ENCODE measurements at places on chromosomes 13 and 19. TPM values are rescaled to one million over a fixed set of nuclear protein-coding genes. Genes with fewer than 3 reads are reported as not detected.
A peak's percentile ranks its signal among the peaks of the same experiment; 100 is the strongest.

DNA sequence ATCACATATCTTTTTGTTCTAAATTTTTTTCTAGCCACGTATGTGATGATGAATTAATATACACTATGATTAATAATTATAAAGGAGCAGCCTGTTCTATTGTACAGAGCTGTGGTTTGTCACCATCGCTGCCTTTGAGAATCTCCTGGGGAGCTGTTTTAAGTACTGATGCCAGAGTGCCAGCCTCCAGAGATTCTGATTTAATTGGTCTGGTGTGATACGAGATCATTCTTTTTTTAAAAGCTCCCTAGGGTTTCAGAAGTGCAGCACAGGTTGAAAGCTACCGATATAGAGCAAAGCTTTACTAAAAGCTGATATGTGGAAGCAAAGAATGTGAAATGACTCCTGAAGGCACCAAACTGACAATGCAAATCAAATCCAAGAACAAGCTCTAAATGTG is 314.7 kb downstream of the ITGBL1 start:
- no peaks in the 10 kb centered on the region for H3K27me3 ChIP-seq
- no peak overlapping the region for H3K27ac ChIP-seq
- DNase-seq, result no peak
- H3K36me3 ChIP-seq, result no peaks in the 10 kb centered on the region
- H3K4me3 ChIP-seq, result no peak overlapping the region

- no peak overlapping the region for H3K27ac ChIP-seq
- H3K27me3 ChIP-seq, result no peaks in the 10 kb centered on the region
- peaks cover 15% of the 10 kb centered on the region for H3K4me1 ChIP-seq
- no peaks in the 10 kb centered on the region for H3K36me3 ChIP-seq
Measured at GRCh38 chr13:40476175-40476958, 190.1 kb downstream of the FOXO1 start.

GRCh38 chr19:47860602-47861297 is 1.7 kb downstream of the TPRX2 start:
- H3K27me3 ChIP-seq, result no peaks in the 10 kb centered on the region
- H3K27ac ChIP-seq, result no peak overlapping the region
- no peak for DNase-seq

DNA sequence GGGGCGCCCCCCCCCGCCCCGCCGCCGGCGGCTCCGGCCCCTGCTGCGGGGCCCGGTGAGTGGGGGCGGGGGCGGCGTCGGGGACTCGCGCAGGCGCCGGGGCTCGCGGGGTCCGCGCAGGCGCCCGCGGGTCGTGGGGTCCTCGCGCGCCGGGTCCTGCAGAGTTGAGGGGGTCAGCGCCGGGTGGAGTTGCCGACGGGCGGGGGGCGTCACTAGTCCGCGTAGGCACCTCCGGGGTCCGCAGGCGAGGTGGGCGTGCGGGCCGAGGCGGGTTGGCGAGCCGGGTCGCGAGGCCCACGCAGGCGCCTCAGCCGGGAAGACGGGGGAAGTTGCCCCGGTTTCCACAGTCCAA is 365 bp downstream of the PPP6R1 start:
- peak; percentile 71 for DNase-seq
- H3K4me3 ChIP-seq, result peak overlapping the region; percentile 82
- H3K36me3 ChIP-seq, result no peaks in the 10 kb centered on the region
- H3K27me3 ChIP-seq, result no peaks in the 10 kb centered on the region
- peaks cover 44% of the 10 kb centered on the region for H3K4me1 ChIP-seq
- H3K27ac ChIP-seq, result peak overlapping the region; percentile 91

GRCh38 chr13:24684600-24684998 is 4.4 kb downstream of the ATP12A start:
- H3K4me1 ChIP-seq, result peaks cover 35% of the 10 kb centered on the region
- H3K27ac ChIP-seq, result no peak overlapping the region
- H3K36me3 ChIP-seq, result no peaks in the 10 kb centered on the region

DNA sequence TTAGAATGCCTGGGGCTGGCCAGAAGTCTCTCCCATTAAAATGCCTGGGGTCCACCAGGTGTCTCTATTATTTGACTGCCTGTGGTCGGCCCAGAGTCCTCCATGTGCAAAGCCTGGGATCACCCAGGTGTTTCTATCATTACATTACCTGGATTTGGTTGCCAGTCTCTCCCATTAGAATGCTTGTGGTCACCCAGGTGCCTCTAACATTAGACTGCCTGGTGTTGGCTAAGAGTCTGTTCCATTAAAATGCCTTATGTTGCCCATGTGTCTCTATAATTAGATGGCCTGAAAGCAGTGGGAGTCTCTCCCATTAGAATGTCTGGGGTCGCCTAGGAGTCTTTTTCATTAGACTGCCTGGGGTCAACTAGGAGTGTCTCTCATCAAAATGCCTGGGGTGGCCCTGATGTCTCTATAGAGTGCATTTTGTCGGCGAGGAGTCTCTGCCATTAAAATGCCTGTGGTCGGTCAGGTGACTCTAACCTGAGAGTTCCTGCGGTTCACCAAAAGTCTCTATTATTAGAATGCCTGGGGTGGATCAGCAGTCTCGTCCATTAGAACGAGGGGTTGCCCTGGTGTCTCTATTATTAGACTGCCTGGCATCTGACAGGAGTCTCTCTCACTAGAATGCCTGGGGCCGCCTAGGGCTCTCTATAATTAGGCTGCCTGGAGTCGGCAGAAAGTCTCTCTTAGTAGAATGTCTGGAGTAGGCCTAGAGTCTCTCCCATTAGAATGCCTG is 1540.5 kb downstream of the UQCRFS1 start:
- DNase-seq, result no peak
- H3K4me1 ChIP-seq, result no peaks in the 10 kb centered on the region
- no peaks in the 10 kb centered on the region for H3K27me3 ChIP-seq

GRCh38 chr19:48190288-48190884 is 19.9 kb downstream of the ZSWIM9 start:
- H3K27ac ChIP-seq, result no peak overlapping the region
- no peaks in the 10 kb centered on the region for H3K27me3 ChIP-seq
- no peak overlapping the region for H3K4me3 ChIP-seq
- peak; percentile 39 for DNase-seq
- H3K4me1 ChIP-seq, result no peaks in the 10 kb centered on the region
- peaks cover 3% of the 10 kb centered on the region for H3K36me3 ChIP-seq

DNA sequence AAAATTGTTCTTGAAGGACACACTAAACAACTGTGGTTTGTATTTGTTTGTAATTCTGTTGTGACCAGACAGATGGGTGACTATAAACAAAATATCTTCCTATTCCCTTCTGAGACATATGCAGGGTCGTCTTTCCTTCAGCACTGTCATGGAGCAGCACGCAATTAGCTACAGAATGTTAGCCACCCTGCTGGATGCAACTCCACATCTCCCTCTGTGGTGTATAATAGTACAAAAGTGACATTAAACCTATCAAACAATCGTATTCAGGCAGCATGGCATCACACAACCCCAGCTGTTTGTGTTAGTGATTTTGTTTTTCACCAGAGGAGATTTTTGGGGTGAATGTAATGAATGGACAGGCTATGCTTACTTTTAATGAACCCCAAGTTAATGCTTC is 146.2 kb downstream of the GPC6 start:
- DNase-seq, result no peak
- no peaks in the 10 kb centered on the region for H3K4me1 ChIP-seq
- H3K36me3 ChIP-seq, result no peaks in the 10 kb centered on the region
- no peak overlapping the region for H3K27ac ChIP-seq

GRCh38 chr19:1265615-1266128 is 3.5 kb upstream of the CIRBP start:
- DNase-seq, result peak; percentile 45
- peak overlapping the region; percentile 62 for H3K4me3 ChIP-seq
- H3K4me1 ChIP-seq, result peaks cover 59% of the 10 kb centered on the region
- no peaks in the 10 kb centered on the region for H3K36me3 ChIP-seq
- peak overlapping the region; percentile 73 for H3K27ac ChIP-seq

- no peak overlapping the region for H3K4me3 ChIP-seq
- no peak for DNase-seq
- H3K27ac ChIP-seq, result no peak overlapping the region
Measured at GRCh38 chr13:28268800-28269223, 130.5 kb downstream of the PAN3 start.

DNA sequence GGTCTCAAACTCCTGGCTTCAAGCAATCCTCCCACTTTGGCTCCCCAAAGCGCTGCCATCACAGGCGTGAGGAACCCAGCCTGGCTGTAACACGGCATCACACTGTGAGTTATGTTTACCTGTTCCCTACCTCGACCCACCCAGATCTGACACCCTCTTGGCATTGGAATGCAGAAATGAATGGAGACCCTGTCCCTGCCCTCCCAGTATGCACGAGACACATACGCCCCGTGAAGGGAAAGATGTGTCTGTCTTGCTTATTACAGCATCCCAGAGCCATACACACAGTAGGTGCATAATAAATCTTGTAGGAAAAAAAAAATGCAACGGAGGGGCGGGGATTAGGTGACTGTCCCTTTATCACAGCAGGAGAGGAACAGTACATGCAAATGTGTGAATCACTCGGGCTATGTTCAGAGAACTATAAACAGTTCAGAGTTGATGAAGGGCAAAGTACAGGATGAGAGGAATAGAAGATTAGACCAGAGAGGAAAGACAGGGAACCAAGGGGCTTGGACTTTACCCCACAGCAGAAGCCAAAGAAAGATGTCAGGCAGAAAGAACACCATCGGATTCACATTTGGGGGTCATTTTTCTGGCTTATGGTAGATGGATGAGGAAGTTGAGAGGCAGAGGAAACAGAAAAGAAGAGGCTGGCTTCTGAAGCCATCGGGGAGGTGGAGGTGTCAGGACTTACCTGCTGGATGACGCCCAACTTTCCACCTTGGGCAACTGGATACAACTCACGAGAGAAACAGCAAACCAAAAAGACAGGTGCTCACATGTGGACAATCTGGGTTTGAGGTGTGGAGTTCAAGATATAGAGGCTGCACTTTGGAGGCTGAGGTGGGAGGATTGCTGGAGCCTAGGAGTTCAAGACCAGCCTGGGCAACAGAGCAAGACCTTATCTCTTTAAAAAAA is 94.3 kb downstream of the INSR start:
- no peak overlapping the region for H3K27ac ChIP-seq
- DNase-seq, result no peak
- H3K4me3 ChIP-seq, result no peak overlapping the region
- H3K27me3 ChIP-seq, result peaks cover 6% of the 10 kb centered on the region
- H3K4me1 ChIP-seq, result peaks cover 16% of the 10 kb centered on the region

GRCh38 chr19:16429066-16429758 is 42.6 kb downstream of the EPS15L1 start:
- DNase-seq, result no peak
- no peak overlapping the region for H3K27ac ChIP-seq
- H3K36me3 ChIP-seq, result peaks cover 26% of the 10 kb centered on the region
- H3K4me3 ChIP-seq, result no peak overlapping the region
- H3K27me3 ChIP-seq, result no peaks in the 10 kb centered on the region

- no peak for DNase-seq
- no peaks in the 10 kb centered on the region for H3K4me1 ChIP-seq
- H3K36me3 ChIP-seq, result no peaks in the 10 kb centered on the region
Measured at GRCh38 chr13:43157796-43158195, 134.4 kb downstream of the DNAJC15 start.

DNA sequence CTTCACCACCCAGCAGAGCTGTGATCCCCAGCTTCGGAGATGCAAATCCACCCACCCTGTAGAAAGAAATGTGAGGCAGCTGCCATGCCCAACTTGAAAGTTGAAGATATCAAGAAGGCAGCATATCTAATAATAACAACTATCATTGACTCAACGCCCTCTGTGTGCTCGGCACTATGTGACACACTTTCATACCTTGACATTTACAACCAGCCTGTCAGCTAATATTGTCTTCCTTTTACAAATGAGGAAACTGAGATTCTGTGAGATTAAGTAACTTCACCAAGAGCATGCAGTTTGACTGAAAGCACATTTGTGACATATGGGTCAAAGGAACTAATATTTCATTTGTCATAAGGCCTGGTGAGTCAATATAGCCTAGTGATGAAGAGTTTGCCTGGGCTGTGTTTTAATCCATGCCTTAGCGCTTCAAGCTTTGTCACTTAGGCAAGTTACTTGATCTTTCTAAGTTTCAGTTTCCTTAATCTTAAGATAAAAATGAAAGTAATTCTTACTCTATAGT is 137.0 kb downstream of the FLT1 start:
- no peak overlapping the region for H3K4me3 ChIP-seq
- H3K27me3 ChIP-seq, result no peaks in the 10 kb centered on the region
- H3K36me3 ChIP-seq, result no peaks in the 10 kb centered on the region

DNA sequence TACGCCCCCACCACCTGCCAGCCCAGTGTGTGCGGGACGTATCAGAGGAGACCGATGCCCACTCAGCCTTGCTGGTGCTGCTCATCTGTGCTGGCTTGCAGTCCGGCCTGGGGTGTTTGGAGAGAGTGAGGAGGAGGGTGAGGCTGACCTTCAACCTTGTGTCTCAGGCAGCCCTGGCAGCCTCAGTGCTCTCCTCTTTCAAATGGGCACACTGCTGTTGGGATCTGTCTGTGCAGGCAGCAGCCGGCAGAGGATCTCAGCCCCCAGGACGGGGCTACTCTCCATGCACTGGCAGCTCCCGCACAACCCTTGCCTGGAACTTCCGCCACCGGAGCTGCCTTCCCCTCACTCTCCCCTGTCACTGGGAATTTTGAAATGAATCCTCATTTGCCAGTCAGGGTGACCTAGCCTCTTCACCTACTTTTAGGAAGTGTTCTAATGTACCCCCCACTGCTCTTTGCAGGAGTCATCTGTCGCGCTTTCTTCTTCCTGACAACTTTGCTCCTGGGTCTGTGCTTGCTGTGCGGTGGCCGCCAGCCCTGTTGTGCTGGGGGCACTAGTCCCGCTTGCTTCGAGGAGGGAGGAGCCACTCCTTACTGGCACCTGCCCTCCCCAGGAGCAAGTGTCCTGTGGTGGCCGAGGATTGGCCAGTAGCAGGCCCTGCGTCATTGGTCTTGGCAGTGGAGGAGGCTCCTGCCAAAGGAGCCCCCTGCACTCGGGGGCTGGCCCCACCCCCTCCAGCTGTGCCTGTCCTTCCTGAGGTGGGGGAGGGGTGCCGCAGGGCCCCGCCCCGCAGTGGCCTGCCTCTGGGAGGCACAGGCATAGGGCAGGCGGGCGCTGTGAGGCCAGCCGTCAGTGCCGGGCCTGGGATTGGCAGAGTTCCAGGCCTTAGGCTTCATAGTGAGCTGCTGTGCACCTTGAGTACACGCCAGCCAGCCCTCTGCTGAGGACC is 53.4 kb downstream of the TSSK6 start:
- H3K4me3 ChIP-seq, result peak overlapping the region; percentile 52
- H3K27me3 ChIP-seq, result no peaks in the 10 kb centered on the region
- H3K36me3 ChIP-seq, result peaks cover 24% of the 10 kb centered on the region
- peaks cover 80% of the 10 kb centered on the region for H3K4me1 ChIP-seq
- peak overlapping the region; percentile 82 for H3K27ac ChIP-seq

- no peaks in the 10 kb centered on the region for H3K27me3 ChIP-seq
- H3K4me1 ChIP-seq, result no peaks in the 10 kb centered on the region
- no peak overlapping the region for H3K4me3 ChIP-seq
- no peak overlapping the region for H3K27ac ChIP-seq
- no peaks in the 10 kb centered on the region for H3K36me3 ChIP-seq
Measured at GRCh38 chr13:63351081-63351480, 1935.4 kb upstream of the PCDH20 start.

Gene WDR87
- total RNA-seq, result not detected

Gene ZNF431
- total RNA-seq, result 14.7 TPM

Gene ADAMTSL5
- 2.3 TPM for total RNA-seq

Gene PLK5
- total RNA-seq, result not detected

Gene LENG9
- total RNA-seq, result 4.4 TPM

Gene CLIP3
- total RNA-seq, result 0.33 TPM

Gene COL4A2
- total RNA-seq, result not detected

Gene IQCN
- total RNA-seq, result 1.3 TPM

Gene PTGER1
- not detected for total RNA-seq

Gene CLEC4M
- not detected for total RNA-seq

Gene TNNI3
- total RNA-seq, result not detected

Gene GRK1
- not detected for total RNA-seq

Gene ZNF682
- total RNA-seq, result 10.3 TPM

Gene CGB1
- not detected for total RNA-seq

Gene TBXA2R
- 1.5 TPM for total RNA-seq

Gene LYL1
- 2.5 TPM for total RNA-seq

Gene ZNF579
- total RNA-seq, result 6.6 TPM
